ENCODE measurements at places on chromosomes 2 and 18. TPM values are rescaled to one million over a fixed set of nuclear protein-coding genes. Genes with fewer than 3 reads are reported as not detected.

Gene LTBP1
- total RNA-seq = 10.3 TPM

Gene KRCC1
- 17.4 TPM for total RNA-seq

Gene IL1RL1
- 0.55 TPM for total RNA-seq

DNA sequence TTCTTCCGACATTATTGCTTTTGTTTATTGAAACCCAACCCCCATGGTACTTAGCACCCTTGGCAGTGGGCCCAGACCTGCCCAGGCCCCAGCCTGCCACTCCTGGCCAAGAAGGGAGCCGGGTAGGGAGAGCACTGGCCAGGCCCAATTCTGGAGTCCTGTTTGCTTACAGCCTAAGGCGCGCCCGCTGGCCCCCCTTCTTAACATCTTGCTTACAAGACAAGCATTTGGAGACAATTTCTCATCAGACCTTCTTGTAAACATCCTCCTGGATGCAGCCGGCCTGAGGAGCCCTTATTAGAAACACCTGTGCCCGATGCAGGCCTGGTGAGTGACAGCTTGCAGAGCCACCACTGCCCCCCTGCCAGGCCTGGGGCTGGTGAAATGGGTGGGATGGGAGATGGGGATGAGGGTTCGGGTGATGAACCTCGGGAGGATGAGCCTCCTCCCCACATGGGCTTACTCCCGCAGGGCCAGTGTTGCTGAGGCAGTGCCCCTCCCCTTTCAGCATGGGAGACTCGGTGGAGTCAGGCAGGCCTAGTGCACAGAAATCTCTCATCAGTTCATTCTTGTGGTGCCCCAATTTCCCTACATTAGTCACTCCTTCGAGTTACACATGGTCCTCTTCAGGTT lies 217.5 kb downstream of the CYP26B1 start:
- DNase-seq = no peak

GRCh38 chr2:176553685-176554100 lies 284.5 kb downstream of the MTX2 start:
- peak; percentile 46 for DNase-seq

- DNase-seq = no peak
Observed at GRCh38 chr2:204250692-204251091, 294.6 kb upstream of the PARD3B start.

- peak; percentile 35 for DNase-seq
Observed at GRCh38 chr2:70937866-70938585, 2.3 kb downstream of the ATP6V1B1 start.
